ENCODE measurements at places on chromosomes 1 and 21. TPM values are rescaled to one million over a fixed set of nuclear protein-coding genes. Genes with fewer than 3 reads are reported as not detected.

GCSAML gene
- total RNA-seq = 0.04 TPM

CDC73 gene
- 20.1 TPM for total RNA-seq

NBPF6 gene
- not detected for total RNA-seq

KNCN gene
- total RNA-seq = not detected

ADAMTSL4 gene
- 0.46 TPM for total RNA-seq

VHLL gene
- not detected for total RNA-seq

SPRR2E gene
- total RNA-seq = not detected

CDKN2C gene
- 0.07 TPM for total RNA-seq

SLC9C2 gene
- not detected for total RNA-seq

PBX1 gene
- 6.8 TPM for total RNA-seq

B3GALT5 gene
- 4.3 TPM for total RNA-seq

SNIP1 gene
- 18.3 TPM for total RNA-seq

FCRL6 gene
- not detected for total RNA-seq

LEFTY1 gene
- total RNA-seq = not detected

SLC45A3 gene
- 9.3 TPM for total RNA-seq

OR10Z1 gene
- total RNA-seq = not detected

ZBTB8A gene
- 9.0 TPM for total RNA-seq

ANGPTL7 gene
- not detected for total RNA-seq

GJA9 gene
- total RNA-seq = not detected

GOLT1A gene
- 5.0 TPM for total RNA-seq

CFHR1 gene
- total RNA-seq = not detected

PLEKHN1 gene
- total RNA-seq = 13.2 TPM

Data from kidney epithelial cell (primary cell).